ENCODE measurements at places on chromosomes 13 and 19.

- DNase-seq = no peak
Observed at GRCh38 chr13:64529874-64530485, 2700.2 kb downstream of the PCDH9 start.

GRCh38 chr13:30928978-30929377 lies 3.5 kb upstream of the TEX26 start:
- DNase-seq = no peak

DNA sequence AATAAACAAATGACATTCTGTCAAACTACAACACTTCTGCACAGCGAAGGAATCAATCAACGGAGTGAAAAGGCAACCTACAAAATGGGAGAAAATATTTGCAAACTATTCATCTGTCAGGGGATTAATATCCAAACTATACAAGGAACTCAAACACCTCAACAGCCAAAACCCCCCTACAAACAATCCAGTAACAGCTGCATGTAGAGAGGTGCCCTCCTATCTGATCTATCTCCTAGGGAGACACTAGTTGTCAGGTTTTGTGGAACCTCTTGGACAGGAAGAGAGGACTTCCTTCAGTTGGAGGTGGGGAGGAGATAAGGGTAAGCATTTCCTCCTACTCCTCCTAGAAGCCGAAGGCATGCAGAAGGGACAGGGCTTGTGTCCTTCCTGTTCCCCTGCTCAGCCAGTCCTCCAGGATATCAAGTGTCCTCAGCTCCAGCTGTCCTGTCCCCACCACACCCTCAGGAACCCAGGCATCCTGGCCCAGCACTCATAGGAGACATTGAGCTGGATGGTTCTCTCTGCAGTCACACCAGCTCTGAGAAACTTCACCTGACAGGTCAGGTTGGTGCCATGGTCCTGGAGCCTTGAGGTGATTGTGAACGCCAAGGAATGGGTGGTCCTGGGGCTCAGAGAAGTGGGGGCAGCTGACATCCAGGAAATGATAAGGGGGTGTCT lies 9.8 kb upstream of the SIGLEC8 start:
- DNase-seq = no peak

GRCh38 chr19:896434-896833 lies 3.1 kb downstream of the RNU6-9 start:
- DNase-seq = no peak

DNA sequence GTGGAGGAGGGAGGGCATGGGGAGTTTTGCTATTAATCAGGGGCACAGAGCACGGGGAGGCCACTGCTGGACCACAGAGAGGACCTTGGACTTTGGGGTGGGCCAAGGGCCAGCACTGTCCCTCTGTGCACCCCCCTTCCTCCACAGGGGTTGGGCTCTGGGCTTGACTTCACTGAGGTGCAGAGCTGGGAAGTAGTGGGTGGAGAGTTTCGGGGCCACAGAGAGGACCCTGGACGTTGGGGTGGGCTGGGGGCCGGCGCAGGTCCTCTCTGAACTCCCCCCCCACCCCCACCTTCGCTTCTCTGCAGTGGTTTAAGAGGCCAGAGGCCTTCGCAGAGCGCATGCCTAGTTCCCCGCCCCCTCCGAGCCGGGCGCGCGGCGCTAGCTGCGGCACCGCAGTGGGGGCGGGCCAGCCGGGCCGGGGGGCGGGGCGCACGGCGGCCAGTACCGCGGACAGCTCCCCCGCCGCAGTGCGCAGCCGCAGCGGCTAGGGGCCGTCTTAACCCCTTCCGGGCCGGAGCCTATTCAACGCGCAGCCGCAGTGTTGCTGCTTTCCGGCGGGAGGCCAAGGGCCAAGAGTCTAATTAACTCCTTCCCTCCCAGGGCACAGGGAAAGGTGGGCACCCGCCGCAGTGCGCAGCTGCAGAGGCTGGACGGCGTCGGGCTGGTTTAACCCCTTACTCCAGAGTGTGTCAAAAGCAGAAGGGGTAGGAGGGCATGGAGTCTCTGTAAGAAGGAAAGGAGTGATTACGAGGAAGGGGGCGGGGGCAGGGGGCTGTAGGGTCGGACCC lies 3.7 kb downstream of the KCNC3 start:
- DNase-seq = peak; percentile 52

DNA sequence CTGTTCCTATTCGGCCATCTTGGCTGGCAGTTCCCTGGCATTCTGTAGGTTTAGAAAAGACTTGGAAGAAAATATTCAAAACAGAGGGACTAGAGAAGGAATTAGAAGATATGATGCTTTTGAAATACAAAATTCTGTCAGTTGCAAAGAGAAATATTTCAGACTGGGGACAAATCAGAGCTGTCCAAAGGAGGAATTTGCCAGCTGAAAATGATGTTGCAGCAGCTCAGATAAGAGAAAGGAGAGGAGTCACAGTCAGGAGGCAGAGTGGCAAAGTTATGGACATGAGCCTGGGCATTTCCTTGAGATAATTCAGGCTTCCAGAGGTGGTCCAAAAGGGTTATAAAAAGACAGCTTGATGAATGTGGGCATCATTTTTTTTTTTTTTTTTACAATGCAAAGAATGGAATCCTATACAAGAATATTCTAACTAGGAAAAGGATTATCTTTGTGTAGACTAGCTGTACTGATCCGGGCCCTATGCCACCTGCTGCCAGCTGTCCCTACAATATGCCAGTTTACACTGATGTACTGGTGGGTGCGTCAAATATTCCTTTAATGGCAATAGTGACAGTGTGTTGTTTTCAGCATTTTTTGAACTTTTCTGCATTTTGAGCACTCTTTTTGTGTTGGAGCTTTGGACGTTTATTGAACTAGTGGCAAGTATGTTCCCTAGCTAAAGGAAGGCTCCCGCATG lies 31.8 kb upstream of the CBY2 start:
- DNase-seq = no peak

GRCh38 chr19:13097463-13098258 lies 5.0 kb downstream of the LYL1 start:
- DNase-seq = no peak

- DNase-seq = no peak
Observed at GRCh38 chr13:97660594-97661260, 226.8 kb downstream of the RAP2A start.

DNA sequence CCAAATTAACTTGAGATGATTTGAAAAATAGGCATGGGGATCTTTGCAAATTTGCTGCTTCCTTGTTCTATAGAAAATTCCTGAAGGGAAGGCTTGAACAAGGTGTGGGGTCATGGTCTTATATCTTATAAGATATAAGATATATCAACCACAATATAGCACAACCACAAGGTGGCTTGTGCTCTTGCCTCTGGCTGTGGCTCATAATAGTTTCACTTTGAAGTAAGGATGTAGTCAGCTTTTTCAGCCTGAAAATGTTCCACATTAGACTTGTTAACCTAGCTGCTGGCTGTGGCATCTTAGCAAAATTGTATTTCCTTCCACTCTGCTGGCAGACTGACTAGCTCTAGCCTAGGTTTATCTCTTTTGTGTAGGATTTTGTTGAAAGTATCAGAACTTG lies 169.7 kb downstream of the KLF5 start:
- no peak for DNase-seq

- no peak for DNase-seq
Observed at GRCh38 chr19:23802290-23802689, 43.6 kb upstream of the ZNF681 start.

- no peak for DNase-seq
Observed at GRCh38 chr13:30997697-30998096, 65.2 kb downstream of the TEX26 start.

DNA sequence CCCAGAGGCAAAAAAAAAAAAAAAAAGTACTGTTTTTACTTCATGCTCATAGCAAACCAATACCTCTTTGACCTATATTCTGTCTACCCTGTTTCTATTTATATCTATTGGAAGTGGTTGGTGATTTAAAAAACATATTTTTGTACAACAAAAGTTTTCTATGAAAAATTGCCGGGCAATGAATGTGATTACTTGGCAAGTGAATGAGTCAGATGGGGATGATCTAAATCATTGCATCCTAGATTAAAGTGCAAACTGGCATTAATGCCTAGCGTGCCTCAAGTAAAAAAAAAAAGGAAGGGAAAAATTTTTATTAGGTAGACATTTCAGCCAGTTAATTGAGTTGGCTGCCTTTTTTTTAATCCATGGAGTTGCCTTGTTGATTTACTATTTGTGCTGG lies 500.6 kb downstream of the KCTD12 start:
- no peak for DNase-seq

- no peak for DNase-seq
Observed at GRCh38 chr13:110445722-110446574, 115.6 kb downstream of the RAB20 start.

GRCh38 chr13:70814684-70815083 lies 706.4 kb upstream of the KLHL1 start:
- no peak for DNase-seq

GRCh38 chr19:35644987-35645679 lies 3.0 kb upstream of the COX6B1 start:
- peak; percentile 62 for DNase-seq

GRCh38 chr19:3648037-3648905 lies 21.7 kb upstream of the CACTIN start:
- DNase-seq = no peak

DNA sequence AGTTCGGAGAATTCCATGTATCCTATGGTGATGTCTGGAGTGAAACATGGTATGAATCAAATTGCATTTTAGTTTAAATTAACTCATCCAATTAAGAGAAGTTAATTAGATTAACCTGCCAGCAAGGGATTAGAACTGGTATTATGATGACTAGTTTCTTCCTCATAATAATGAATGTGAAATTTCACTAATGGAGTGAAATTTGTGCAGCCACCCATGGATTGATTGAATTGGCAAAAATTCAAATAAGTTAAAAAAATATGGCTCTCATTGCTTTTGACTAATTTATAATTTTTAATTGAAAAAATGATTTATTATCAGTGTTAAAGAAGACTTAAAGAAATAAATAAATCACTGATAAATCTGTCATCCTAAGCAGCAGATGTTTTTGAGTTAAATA lies 232.0 kb downstream of the KCNRG start:
- DNase-seq = no peak

- no peak for DNase-seq
Observed at GRCh38 chr13:30652746-30653386, 35.1 kb downstream of the USPL1 start.

- DNase-seq = no peak
Observed at GRCh38 chr13:71587817-71588216, 279.2 kb downstream of the DACH1 start.

DNA sequence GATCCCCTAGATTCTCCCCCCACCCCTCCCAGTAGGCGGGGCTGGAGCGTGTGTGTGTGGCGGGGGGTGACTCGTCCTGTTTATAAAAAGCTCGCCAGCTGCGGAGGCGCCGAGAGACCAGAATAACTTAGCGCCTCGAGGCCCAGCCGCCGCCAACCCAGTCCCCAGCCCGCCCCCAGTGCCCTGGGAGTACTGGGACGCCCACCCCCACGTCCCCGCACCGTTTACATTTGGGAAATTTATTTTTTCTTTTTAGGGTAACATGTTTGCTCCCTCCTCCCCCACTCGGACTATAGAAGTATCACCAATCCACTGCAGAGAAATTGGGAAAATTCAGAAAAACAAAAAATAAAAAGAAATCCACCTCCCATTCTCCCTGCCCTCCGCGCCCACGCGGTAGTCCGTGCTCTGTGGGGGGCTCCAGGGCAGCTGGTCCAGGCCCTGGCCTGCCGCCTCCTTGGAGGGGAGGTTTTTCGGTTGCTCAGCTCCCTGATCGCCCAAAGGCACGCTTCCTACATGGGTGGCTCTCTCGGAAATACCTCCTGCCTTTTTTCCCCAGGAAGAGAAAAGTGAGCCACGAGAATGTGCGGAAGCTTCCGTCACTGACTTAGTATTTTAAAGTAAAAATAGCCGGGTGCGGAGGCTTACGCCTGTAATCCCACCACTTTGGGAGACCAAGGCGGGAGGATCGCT lies 1.5 kb upstream of the RAB3A start:
- DNase-seq = peak; percentile 32

DNA sequence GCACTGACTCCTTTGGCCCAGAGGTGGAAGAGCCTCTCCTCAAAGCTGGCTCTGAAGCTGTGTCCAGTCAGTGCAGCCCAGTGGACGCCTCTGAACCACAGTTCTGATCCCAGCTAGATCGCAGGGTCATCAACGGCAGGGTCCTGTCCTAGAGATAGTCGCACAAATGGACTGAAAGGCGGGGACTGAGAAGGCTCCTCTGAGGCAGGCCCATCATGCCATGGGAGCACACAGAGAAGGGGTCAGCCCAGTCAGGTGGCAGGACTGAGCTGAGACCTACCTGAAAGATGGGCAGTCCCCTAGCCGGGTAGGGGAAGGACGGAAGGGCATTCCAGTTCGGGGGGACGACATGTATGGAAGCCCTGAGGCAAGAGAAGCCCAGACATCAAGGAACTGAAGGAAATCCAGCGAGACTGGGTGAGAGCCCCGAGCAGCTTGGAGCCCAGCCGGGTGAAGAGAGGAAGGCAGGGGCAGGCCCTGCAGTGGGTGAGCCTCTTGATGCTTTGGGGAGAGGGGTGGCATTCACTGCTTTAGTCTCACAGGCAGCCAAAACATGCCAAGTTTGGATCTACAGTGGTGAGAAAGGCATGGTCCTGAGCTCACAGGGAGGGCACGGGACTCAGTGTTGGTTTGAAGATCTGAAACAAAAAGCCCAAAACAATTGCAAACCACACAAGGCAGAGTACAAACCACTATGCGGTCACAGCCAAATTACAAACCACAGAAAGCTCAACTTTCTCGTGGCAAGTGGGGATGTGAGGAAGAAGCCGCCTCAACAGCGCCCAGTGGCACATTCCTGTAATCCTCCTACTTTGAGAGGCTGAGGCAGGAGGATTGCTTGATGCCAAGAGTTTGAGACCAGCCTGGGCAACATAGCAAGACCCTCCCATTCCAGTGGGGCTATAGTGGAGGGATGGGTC lies 10.0 kb downstream of the CALM3 start:
- no peak for DNase-seq

DNA sequence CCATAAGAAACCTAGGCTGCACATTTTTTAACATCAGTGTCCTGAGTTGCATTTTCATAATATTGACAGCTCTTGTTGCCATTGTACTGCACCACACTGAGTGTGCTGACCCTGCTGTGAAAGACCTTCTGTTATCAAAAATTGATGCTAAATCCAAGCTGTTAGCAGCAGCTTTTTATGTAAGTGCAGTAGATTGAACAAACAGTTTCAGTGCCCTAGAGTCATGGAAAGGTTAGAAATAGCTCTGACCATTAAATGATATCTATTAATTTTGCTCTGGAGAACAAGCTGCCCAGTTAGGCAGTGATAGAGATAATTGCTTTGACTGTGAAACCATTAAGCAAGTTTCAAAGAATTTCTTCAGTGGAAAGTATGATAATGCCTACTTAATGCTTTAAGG lies 1289.2 kb upstream of the PCDH20 start:
- DNase-seq = no peak

DNA sequence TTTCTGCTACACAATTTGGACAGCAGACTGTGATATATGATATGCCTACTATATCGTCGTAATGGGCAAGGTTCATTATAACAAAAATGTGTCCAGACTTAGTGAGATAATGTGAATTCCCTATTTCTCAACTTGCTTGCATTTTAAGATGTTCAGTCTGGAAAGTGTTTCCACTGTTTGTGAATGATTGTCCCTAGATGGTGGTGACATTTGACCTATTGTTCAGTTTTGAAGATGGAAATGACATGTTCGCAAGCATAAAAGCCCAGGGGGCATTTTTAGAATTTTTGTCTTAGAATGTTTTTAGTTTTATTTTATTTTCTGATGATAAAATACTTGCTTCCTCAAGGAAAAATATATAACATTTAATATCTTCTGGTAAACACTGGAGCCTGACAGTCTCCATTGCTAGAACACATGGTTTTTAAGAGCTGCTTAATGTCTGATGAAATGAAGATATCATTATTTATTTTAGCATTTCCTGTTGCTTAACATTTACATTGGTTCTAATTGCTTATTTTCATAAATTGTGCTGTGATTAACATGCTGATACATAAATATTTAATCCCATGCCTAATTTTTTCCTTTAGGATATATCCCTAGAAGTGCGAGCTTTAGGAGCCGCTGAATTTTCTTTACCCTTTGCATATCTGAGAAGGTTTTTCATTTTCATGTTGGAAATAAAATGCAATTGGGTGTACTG lies 27.1 kb downstream of the MBNL2 start:
- no peak for DNase-seq
